Activated T-cell treated with anti-CD3 and anti-CD28 coated beads for 1 hour (primary cell): ENCODE measurements at places on chromosomes 11 and 22.

- no peak for DNase-seq
Observed at GRCh38 chr11:1570896-1571759, 943 bp downstream of the DUSP8 start.

DNA sequence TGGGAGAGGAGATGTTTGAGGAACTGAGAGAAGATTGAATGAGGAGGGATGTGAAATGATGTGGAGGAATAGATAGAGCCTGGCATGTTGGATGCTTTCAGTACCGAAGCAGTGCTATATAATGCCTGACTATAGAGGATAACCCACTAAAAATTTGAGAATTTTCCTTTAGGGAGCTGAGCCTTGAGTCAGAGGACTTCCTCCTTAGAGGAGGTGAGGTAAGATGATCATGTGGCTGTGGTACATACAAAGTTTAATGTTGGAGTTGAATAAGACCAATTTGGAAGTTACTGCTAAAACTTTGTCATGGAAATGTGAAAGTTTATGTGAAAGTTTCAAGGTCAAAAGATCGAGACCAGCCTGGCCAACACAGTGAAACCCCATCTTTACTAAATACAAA is 66.9 kb downstream of the YAP1 start:
- DNase-seq, result no peak

GRCh38 chr11:133661846-133662245 is 129.5 kb upstream of the OPCML start:
- DNase-seq, result no peak

GRCh38 chr11:118521892-118522311 is 5.4 kb upstream of the TTC36 start:
- DNase-seq, result no peak

- no peak for DNase-seq
Observed at GRCh38 chr11:89175796-89176195, 1.9 kb upstream of the TYR start.

DNA sequence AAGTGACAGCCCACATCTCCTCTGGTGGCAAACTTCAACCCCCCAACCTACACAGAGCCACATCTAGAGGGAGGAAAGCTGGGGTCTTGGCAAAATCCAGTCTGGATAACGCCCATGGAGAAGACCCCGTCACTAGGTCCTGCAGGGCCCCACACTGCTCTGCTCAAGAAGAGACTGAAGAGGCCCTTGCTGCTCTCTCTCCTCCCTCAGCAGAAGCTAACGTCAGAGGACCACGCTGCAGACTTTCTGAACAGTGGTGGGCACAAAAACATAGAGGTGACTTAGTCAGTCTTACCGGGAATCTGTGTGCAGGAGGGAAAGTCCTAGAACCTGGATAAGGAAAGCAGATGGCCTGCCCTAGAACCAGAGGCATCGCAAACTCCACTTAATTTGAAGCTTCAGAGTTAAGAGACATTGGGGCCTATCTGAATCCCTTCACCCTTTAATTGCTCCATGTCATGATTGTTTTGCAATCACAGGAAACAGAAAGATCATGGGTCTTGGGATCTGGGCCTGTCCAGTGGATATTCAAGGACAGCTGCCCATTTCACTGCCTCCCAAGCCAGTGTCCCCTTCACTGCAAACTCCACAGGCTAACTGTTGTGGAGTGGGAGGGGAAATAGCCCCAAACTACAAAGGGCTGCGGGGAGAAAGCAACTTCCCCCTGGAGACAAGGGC is 1.7 kb downstream of the DKK3 start:
- no peak for DNase-seq

- peak; percentile 74 for DNase-seq
Observed at GRCh38 chr11:12673924-12674570, at the start of gene TEAD1. Gene TEAD1 (plus strand): TSS chr11:12674421.

GRCh38 chr22:43098356-43098755 is 9.2 kb upstream of the TTLL1 start:
- no peak for DNase-seq

- no peak for DNase-seq
Observed at GRCh38 chr11:60989093-60989650, 17.7 kb downstream of the CD6 start.

- DNase-seq, result no peak
Observed at GRCh38 chr11:129395883-129396282, 20.2 kb downstream of the BARX2 start.

- DNase-seq, result no peak
Observed at GRCh38 chr11:18720091-18720807, 5.7 kb downstream of the IGSF22 start.

- DNase-seq, result no peak
Observed at GRCh38 chr11:12090061-12090591, 20.3 kb upstream of the MICAL2 start.

DNA sequence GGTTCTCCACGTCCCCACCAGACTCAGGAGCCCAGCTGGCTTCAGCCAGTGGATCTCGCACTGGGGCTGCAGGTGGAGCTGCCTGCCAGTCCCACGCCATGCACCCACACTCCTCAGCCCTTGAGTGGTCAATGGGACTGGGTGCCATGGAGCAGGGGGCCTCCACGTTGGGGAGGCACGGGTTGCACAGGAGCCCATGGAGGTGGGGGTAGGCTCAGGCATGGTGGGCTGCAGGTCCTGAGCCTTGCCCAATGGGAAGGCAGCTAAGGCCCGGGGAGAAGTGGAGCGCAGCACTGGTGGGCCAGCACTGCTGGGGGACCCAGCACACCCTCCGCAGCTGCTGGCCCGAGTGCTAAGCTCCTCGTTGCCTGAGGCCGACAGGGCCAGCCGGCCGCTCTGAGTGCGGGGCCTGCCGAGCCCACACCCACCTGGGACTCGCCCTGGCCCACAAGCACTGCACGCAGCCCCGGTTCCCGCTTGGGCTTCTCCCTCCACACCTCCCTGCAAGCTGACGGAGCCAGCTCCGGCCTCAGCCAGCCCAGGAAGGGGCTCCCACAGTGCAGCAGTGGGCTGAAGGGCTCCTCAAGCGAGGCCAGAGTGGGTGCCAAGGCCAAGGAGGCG is 258.5 kb upstream of the PDGFD start:
- DNase-seq, result no peak

DNA sequence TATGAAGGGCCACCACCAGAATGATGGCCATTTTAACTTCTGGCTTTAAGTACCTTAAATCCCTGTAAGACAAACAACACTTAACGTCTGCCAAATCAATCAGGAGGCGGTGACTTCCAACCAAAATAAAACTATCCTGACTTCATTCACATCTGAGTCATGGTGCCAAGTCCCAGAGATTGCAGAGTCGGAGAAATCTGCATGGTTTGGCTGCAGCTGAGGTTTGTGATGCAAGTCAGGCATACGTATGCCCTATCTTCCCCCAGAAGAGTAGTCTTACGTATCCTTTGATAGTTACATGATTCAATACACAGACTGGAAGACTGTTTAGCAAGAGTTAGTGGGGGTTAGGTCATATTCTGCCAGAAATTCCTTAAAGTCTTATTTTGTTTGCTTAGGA is 1.7 kb upstream of the GAB2 start:
- no peak for DNase-seq

- no peak for DNase-seq
Observed at GRCh38 chr11:96704847-96705246, 315.0 kb downstream of the JRKL start.

DNA sequence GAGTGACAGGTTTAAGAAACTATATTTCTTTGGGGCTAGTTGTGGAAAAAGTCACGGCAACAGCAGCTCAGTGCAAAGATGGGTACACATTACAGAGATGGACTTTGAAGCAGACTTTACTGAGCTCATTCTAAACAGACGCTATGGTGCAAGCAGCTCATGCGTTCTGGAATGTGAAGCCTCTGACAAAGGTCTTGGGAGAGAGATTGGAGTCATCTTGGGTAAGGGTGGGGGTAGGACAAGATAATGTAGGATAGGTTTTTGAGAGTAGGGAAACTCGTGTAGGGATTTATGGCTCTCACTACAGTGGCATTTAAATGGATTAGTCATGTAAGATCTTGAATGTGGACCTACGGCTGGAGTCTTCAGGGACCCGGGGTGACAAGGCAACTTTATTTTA is 36.2 kb upstream of the CLMP start:
- DNase-seq, result no peak

GRCh38 chr11:94658386-94658785 is 91.2 kb downstream of the PIWIL4 start:
- no peak for DNase-seq

DNA sequence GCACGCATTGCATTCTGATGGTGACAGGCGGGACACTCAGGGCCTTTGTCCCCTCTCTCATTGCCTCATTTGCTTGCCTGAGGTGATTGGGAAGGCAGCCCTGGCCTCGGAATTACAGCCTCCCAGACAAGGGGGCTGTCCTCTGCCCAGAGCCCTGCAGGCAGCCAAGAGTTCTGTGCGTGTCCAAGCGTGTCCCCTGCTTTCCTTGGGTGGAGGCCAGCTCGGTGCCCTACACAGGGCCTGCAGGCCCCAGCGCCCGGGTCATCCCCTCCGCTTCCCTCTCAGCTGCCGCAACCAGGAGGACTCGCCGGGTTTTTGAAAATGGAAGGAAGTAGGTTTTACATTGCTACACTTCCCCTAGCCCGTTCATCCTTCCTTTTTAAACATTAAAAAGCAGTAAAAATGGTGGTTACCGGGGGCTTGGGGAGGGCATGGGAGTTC is 1.9 kb downstream of the GRAMD4 start:
- DNase-seq, result no peak

GRCh38 chr22:35065796-35066218 is at the start of gene ISX:
Gene ISX (plus strand): TSS chr22:35066158. CDS start chr22:35067088, 930 bp downstream.
- DNase-seq, result no peak

DNA sequence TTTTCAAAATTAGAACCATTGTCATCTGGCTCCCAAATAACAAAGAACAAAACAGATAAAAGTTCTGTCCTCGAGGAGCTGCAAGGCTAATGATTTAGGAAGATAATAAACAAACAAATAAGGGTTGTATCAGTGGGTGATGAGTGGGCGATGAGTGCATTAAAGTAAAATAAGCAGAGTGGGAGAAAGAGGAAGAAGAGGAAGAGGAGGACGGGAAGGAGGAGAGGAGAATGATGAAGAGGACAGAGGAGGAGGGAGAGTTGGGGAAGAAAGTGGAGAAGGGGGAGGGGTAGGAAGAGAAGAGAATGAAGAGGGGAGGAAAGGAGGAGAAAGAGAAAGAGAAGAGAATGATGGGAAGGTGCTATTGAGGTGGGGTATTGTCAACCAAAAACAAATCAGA is 33.4 kb upstream of the ISX start:
- DNase-seq, result no peak
